ENCODE measurements at places on chromosomes 16 and 17.
A peak's percentile ranks its signal among the peaks of the same experiment; 100 is the strongest.

GRCh38 chr17:1515640-1516387, 598 bp downstream of the INPP5K start:
- DNase-seq = peak; percentile 83

DNA sequence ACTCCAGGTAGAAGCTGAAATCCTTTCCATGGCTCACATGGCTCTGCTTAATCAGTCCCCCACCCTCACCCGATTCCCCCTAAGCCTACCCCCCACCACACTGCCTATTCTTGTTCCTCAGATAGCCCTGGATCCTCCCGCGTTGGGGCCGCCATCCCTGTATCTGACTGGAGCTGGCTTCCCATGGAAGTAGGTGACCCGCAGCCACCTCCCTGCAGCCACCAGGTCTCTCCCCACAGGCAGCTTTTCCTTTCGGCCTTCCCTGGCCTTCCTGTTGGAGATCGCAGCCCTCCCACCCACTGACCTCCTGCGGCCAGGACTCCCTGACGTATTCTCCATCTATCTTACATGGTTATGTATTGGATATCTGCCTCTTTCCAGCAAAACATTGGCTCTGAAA, 82.3 kb upstream of the MED9 start:
- no peak for DNase-seq

GRCh38 chr16:53642094-53642493, 61.6 kb downstream of the RPGRIP1L start:
- DNase-seq = no peak

DNA sequence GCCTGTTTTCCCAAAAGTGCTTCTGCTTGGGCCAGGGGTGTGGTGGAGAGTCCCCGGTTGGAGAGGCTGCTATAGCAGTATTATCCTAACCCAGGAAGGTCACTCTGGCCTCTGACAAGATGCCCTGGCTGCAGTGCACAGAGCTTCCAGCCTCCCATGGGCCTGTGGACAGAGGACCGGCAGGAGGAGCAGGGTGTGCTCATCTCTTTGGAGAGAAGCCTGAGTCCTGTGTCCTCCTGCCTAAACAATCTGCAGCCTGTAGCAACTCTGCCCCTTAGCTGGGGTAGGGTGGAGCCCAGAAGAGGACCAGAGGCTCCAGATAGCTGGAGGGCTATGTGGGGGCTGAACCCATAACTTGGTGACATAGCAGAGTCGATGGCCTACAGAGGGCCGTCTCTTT, 78.0 kb downstream of the MPRIP start:
- DNase-seq = no peak

GRCh38 chr16:68873635-68874471, 30.5 kb downstream of the TANGO6 start:
- no peak for DNase-seq

- peak; percentile 89 for DNase-seq
These were observed 8.2 kb upstream of the CSNK1D start for GRCh38 chr17:82281502-82282238.

DNA sequence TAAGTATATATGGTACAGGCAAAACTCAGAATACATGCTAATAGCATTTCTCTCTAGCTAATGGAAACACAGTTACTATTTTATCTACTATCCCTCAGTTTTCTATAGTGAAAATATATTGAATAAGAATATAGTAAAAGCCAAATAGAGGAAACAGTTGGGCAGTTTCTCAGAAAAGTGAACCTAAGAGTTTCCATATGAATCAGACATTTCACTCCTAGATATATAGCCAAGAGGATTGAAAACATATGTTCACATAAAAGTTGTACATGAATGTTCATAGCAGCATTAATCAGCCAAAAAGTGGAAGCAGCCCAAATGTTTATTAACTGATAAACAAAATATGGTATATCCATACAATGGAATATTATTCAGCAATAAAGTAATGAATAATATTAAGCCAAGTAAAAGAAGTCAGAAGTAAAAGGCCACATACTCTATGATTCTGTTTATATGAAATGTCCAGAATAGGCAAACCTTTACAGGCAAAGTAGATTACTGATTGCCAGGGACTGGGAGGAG, 134.6 kb downstream of the CYB561 start:
- no peak for DNase-seq

DNA sequence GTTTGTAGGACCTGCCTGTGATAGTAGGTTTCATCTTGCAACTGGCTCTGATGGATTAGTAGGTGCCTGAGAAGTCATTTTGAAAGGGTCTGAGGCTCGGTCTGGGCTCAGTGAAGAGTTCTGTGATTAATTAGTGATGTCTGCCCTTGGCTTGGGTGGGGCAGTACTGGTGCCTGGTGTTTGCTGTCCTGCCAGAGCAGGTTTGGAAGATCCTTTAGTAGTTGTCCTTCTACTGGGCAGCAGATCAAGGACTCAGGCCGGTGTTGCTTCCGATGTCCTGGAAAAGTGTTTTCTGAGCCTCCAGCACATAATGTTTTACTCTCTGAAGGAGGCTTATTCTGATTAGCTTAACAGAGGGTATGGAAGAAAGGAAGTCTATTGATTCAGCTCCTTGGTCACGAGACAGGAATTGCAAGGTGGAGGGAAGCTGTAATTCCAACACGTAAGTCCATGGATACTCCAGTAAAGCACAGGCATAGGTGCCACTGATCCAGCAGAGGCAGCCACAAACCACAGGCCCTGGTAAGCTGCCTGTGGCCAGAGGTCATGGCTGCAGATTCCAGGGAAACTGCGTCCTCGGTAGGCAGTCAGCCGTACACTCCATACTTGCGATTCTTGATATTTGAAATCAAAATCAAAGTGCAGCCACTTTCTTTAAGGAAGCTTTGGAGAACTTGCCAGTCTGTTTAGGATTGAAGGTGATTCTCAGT, 18.7 kb downstream of the HLF start:
- no peak for DNase-seq

- DNase-seq = no peak
These were observed 82.1 kb downstream of the TIMM22 start for GRCh38 chr17:1078831-1079561.

GRCh38 chr16:8554881-8555280, 35.4 kb downstream of the TMEM114 start:
- no peak for DNase-seq

DNA sequence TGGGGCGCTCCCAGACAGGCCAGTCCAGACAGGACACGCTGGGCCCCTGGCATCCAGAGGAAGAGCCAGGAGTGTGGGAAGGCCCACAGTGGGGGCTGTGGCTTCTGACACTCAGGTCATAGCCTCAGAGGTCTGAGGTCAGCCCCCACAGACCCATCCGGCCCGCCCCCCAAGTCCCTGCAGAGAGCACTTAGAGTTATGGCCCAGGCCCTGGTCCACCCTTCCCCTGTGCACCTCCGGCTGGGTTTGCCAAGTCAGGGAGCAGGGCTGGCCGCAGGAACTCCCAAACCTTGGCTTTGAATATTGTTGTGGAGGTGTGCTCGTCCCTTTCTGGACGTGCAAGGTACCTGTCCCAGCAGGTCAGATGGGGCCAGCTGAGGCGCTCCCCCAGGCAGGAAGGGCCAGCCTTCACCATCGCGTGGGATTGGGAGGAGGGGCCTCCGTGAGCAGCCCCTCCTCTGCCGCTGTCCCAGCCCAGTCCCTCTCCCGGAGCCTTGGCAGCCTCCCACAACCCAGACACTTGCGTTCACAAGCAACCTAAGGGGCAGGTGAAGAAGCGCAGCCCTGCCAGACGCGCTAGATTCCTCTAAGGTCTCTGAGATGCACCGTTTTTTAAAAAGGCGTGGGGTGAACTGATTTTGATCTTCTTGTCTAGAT, 74.6 kb downstream of the SOCS1 start:
- DNase-seq = no peak

GRCh38 chr17:29929533-29930408, at the start of gene SSH2:
SSH2 (minus strand) TSS chr17:29930228; CDS start chr17:29930000, 228 bp downstream.
- peak; percentile 84 for DNase-seq

GRCh38 chr17:33664116-33664840, 371.2 kb upstream of the ASIC2 start:
- no peak for DNase-seq

DNA sequence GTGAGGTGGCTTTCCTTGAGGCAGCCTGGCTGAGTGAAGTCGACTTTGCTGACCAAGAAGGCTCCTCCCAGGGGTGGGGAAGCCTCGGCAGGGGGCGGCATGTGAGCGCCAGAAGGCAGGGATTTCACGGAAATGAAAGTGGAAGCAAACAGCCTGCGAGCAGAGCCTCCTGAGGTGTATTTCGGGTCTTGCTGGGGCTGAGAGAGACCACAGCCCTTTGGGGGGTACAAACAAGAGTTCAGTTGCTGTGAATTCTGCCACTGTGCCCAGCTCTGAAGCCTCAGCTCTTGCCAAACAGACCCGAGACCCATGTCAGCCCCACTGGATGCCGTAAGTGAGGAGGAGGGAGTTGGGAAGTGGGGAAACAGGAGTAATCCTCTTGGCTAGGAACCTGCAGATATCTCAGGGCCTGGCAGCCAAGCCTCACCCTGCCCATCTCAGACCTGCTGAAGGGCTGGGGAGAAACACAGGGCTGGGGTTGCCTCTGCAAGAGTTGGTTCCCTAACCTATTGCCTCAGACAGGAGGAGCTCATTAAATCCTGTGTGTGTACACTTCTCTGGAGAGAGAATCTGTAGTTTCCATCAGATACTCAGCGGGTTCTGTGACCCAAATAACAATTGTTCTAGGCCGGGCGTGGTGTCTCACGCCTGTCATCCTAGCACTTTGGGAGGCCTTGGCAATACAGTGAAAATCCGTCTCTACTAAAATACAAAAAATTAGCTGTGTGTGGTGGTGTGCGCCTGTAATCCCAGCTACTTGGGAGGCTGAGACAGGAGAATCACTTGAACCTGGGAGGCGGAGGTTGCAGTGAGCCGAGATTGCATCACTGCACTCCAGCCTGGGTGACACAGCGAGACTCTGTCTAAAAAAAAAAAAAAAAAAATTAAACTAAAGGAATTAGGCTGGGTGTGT, at the start of gene IFI35:
Gene IFI35 (plus strand): TSS at position 146 of the 913 bp plus-strand sequence. CDS start 164 bp downstream, at position 310.
- peak; percentile 86 for DNase-seq

DNA sequence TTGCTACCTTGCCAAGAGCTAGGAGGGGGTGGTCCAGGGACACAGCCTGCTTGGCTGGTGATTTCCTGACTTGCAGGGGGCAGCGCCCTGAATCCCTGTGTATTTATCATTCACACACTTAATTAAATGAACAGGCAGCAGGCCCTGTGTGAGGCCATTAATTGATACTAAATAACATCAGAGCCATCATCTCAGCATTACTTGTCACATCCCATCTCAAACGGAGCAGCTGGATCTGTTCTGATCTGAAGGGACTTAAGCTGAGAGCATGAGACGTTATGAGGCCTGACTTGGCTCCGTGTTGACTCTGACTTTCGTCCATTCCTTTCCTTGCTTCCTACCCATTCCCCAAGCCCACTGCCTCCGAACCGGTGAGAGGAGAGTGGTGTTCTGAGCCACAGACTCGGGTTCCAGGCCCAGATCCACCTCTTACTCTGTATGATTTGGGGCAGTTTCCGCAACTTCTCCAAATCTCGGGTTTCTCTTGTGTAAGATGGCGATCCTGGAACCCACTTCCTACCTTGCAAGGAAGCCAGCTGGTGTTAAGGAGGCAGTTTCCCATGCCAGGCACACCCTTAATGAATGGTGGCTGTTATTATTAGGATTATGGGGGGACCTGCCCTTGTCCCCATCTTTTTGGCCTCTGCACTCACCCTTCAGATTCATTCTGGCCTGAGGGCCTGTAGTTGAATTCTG, 33.8 kb downstream of the CACNA1G start:
- no peak for DNase-seq

- DNase-seq = peak; percentile 71
These were observed at the start of gene HOXB4 for GRCh38 chr17:48577946-48578615. HOXB4 (minus strand) TSS chr17:48578350; CDS start chr17:48578319, 31 bp downstream.

DNA sequence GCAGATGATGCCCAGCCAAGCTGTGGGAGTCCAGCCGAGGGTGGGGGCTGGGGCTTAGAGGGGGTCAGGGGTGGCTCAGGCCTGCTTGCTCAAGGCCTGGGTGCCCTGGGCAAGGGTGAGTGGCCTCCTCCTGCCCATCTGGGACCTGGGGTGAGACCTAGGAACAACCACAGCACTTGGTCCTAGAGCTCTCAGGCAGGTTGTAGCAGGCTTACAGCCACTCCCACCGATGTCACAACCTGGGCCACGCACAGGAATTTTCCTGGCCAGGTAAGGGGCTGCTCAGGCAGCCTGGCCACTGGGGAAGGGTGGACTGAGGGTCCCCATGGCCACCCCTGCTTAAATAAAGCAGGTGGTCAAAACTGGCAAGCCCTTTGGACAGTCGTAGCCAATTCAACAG, 6.3 kb upstream of the SREBF1 start:
- DNase-seq = no peak

- DNase-seq = no peak
These were observed 16.3 kb downstream of the HS3ST4 start for GRCh38 chr16:25707982-25708583.

GRCh38 chr16:11310997-11311561, 29.9 kb upstream of the PRM1 start:
- DNase-seq = no peak

- no peak for DNase-seq
These were observed 17.5 kb upstream of the PABPN1L start for GRCh38 chr16:88883946-88884345.

- DNase-seq = peak; percentile 37
These were observed 38.2 kb upstream of the PIRT start for GRCh38 chr17:10875984-10876555.

GRCh38 chr16:47965439-47965838, 190.4 kb downstream of the ABCC12 start:
- no peak for DNase-seq

DNA sequence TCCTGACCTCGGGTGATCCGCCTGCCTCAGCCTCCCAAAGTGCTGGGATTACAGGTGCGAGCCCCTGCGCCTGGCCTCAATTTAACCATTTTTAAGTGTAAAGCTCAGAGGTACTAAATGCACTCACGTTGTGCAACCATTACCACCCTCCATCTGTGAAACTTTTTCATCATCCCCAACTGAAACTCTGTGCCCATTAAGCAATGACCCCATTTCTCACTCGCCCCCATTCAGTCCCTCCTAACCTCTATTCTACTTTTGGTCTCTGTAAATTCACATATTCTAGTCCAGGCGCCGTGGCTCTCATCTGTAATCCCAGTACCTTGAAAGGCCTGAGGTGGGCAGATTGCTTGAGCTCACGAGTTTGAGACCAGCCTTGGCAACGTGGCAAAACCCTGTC, 8.3 kb upstream of the SPNS3 start:
- no peak for DNase-seq

DNA sequence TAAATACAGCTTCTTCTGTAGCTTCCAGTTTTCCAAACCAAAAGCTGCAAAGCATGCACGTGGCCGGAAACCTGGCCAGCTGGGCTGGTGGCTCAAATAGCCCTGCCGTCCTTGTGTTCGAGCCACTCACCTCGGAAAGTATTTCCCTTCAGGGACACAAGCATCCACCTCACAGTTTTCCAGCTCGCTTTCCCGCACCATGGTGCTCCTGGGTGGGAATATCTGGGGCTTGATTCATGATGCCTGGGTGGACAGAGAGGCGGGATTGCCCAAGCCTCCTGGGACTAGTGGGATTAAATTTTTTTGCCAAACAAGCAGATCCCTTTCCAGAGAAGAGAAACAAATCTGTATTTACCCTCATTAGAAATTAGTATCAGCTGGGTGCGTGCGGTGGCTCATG, 7.1 kb upstream of the MVD start:
- no peak for DNase-seq

GRCh38 chr17:26818736-26819135, 475.2 kb upstream of the WSB1 start:
- DNase-seq = peak; percentile 13

GRCh38 chr16:3087243-3088235, 11.6 kb downstream of the ZSCAN10 start:
- DNase-seq = no peak

Measured in A172 (cell line).